ENCODE measurements at places on chromosomes 6 and 20.

DNA sequence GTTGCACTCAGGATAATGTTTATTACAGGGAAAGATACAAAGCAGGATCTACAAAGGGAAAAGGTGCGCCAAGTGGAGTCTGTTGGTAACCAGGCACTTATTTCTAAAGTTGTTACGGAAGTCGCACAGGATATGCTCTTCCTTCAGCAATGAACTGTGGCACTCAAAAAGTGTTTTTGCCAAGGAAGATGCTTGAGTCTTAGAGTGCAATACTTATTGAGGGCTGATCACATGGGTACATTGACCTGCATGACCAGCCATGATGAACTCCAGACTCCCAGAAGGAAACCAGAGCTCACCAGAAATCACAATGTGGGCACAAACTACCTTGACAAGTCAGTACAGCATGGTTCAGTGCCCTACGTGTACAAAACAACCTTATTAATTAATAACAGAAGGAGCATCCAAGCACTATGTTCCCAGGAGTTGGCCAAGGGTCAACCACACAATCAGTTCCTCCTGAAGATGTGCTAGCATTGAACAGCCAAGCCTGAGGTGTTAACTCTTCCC is 270.7 kb upstream of the TFAP2D start:
- no peak for DNase-seq

DNA sequence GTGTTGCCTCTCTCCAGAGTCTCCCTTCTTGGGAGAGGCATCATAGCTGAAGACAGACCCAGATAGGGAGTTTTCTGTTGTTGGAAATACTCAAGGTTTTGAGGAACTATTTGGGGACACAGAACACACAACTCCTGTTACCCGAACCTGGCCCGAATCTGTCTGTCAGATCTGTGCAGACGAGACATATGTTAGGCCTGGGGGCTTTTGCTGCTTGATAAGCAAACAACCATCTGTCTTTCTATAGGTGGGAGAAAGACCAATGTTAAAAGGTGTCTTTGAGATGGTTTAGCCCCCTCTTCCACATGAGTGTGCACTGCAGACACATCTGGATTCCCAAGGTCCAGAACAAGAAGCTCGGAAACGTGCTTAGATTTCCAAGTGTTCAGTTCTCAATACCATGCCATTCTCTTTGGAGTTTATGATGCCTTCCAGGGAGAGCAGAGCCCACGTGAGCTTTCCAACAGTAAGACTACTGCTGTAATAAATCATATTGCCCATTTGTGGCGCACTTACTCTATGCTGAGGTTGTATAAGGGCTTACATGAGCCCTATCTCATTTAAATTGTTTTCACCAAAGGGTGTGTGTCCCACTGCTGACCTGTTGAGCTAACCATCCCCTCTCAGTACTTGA is 3.8 kb upstream of the STX16 start:
- no peak for DNase-seq

DNA sequence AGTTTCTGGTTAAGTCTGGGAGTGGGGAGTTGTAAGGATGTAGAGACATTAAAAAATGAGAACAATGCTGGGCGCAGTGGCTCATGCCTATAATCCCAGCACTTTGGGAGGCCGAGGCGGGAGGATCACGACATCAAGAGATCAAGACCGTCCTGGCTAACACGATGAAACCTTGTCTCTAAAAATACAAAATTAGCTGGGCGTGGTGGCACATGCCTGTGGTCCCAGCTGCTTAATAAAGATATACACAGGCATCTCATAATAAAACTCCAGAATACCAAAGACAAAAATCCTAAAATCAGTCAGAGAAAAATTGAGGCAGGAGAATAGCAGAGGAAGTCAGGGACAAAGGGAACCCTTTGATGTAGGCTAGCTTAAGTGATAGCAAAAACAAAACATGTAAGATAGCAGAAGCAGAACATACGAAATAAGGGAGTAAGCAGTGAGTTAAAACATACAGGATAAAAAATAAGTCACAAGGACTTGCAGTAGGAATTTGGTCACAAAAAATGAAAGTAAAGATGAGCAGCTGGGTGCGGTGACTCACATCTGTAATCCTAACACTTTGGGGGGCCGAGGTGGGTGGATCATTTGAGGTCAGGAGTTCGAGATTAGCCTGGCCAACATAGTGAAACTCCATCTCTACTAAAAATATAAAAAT is 23.6 kb downstream of the DDX43 start:
- no peak for DNase-seq

DNA sequence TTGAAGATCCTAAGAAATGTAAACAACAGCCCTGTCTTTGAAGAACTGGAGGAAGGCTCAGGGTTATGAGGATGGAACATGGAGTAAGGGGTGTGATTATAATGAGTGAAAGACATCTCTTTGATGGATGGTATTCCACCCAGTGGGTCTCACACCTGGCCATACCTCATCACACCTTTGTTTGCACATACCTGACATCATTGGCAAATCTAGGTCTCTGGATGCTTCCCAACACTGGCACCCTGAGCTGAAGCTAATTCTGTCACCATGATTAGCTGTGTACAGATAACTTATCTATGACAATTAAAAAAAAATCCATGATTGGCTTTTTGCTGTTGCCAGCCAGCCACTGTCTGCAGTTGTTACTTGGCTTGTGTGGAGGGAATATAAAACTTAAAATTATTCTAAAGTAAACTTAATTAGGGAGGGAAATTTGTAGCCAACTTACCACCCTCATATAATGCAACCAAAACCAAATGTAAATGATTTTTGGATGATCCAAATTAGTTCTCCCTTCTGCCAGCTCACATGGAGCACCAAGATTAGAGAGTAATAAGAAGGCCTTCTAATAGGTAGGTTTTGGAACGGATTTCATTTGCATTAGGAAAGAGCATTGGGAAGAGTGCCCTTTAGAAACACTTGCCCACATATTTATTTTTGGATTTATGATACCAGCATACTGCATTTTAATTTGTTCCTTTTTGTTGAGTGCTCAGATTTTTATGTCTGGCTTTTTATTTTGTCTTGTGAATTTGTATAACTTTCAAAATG is 249.5 kb downstream of the SOX4 start:
- DNase-seq: no peak

- no peak for DNase-seq
These were observed 234.7 kb downstream of the TRDN start for GRCh38 chr6:123402052-123402451.

DNA sequence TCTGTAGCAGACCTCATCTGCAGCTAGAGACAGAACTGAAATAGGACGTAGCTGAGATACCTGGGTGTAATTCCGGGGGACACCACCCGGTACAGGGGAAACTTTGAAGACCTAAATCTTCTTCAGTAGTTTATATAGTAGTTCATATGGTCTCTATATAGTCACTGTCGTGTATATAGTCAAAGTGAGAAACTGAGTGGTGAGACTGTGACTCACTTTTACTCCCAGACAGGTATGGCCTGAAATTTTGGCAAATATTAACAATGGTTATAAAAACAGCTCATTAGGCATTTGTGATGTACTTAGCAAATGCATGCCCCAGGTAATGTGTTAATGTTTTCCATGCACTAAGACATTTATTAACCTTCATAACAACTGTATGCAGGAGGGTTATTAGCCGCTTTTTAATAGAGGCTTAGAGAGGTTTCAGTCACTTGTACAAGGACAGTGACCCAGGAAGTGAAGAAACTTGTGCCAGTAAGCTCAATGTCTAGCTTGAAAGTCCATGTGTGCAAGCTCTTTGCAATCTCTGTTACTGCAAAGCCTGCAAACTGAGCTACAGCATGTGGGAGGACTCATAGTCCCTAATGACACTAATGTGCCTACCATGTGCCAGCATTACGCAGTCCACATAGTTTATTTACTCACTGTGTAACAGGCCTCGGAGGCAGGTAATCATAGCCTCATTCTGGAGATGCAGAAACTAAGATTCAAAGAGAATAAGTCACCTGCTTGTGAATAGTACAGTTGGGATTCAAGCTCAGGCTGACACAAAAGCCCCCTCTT is 165.4 kb upstream of the CHD6 start:
- no peak for DNase-seq

- DNase-seq: no peak
These were observed 35.7 kb upstream of the CDH22 start for GRCh38 chr20:46343975-46344357.

DNA sequence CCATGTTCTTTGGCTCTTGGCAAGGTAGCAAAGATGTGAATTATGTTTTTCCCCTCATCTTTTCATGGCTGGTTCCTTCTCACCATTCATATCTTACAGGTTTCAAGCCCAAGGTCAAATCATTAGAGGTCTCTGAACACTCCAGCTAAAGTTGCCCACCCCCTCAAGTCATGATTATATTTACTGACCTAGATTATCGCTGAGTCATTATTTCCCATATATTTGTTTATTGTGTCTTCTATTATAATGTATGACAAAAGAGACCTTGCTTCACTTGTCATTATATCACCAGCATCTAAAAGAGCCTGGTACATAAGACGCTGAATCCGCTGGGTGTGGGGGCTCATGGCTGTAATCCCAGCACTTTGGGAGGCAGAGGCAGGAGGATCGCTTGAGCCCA is 12.4 kb downstream of the DSN1 start:
- DNase-seq: no peak

DNA sequence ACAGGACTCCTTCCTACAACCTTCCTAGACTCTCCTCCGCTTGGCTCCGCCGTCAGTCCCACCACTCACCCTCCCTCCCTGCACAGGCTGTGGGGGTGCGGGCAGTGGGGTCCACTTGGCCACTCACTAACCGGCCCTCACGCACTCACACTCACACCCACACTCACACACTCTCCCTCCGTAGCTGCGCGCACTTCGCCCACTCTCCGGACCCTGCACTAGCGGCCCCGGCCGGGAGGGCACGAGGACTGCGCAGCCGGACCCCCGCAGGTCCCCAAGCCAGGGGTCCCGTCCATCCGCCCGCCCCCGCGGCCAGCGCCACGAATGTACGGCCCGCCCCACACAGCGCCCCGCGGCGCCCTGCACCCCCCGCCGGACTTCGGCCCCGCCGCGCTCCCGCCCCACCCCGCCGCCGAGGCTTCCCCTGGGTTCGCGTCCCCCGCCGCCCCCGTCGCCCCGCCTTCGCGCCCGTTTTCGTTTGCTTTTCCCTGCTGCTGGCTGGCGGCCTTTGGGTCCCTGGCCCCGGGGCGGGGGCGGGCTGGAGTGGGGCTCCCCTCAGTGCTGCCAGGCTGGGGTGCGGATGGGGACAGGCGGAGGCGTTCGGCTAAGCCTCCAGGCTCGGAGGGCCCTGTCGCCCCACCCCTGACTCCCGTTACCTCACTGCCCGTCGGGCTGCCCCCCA is 23.0 kb upstream of the SLC22A7 start:
- DNase-seq: peak; percentile 55

DNA sequence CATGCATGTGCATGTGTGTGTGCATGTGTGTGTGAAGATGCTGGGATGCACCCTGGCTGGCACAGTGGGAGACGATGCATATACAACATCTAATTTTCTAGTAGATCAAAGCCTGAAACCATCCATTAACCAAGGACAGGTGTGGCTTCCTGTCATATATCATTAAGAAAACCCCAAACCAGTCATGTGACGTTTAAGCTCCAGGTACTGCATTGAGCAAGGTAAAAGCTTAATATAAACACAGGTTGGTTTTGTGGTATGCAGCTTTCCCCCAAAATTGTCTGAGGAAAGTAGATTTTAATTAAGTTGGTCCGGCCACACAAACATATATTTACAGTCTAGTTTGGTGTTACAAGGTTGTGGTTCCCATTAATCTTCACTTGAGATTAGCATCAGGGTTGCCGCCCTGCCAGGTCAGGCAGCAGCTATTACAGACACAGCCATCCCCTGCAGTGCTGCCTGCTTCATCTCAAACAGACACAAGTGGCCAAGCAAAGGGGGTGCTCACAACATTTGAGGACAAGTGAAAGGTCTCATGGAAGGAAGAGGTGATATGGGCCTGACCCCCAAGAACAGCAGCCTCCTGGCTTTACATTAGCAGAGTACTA is 48.6 kb upstream of the NAA20 start:
- peak; percentile 24 for DNase-seq

- DNase-seq: no peak
These were observed 47.0 kb downstream of the GCLC start for GRCh38 chr6:53497905-53498304.

- no peak for DNase-seq
These were observed 1189.1 kb downstream of the GRIK2 start for GRCh38 chr6:102582569-102582968.

DNA sequence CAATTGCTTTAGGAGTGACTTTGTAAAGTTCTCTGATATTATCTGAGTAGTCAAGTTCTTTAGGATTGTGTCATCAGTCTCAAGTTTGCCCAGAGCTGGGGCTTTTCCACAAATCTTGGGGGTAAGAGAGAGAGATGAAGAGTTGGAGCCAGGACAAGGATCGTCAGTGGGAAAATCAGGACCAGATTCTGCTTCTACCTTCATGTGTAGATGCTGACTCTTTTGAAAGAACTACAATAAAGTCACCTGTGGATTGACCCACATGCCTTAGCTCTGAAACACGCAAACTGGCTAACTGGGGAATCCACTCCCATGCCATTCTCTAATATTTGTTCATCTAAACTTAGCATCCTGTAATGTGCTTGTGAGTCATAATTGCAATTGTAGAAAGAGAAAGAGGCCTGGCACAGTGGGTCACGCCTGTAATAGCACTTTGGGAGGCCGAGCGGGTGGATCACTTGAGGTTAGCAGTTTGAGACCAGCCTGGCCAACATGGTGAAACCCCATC is 15.6 kb upstream of the BICRAL start:
- DNase-seq: no peak

- no peak for DNase-seq
These were observed 35.4 kb downstream of the AGPAT4 start for GRCh38 chr6:161238500-161238899.

- DNase-seq: no peak
These were observed 132.1 kb downstream of the CEBPB start for GRCh38 chr20:50322703-50323131.

- DNase-seq: peak; percentile 56
These were observed 261.2 kb downstream of the PHACTR1 start for GRCh38 chr6:12977806-12978205.

GRCh38 chr20:36717657-36718056 is 28.2 kb downstream of the NDRG3 start:
- no peak for DNase-seq

DNA sequence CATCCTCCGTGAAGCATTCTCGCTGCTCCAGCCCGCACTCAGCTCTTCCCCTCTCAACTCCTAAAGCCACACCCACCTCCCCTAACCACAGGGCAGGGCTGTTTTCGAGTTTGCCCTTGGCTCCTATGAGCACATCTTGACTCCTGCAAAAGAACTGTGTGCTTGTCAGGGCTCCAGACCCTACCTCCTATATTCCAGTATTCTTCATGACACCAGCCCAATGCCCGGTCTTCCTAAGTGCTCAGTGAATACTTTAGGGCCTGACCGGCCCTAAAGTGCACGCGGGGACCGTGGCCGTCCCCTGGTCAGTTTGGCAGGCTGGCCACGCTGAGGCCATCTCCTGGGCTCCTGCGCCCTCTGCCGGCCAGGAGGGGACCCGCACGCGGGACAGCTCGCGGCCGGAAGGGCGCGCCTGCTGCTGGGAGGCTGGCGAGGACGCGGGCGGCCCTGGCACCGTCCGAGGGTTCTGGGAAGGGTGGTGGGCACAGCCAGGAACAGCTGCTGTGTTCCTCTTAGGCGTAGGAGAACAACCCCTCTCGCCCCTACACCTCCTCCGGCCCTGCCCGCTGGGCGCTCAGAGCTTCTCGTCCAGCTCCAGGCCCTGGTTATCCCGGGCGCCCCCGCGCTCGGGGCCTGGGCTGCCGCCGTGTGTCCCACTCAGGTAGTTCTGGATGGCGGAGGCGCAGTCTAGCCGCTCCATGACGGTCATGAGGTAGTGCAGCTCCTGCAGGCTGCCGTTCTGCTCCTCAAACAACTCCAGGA is 11.0 kb downstream of the UNC5CL start:
- DNase-seq: peak; percentile 94

- no peak for DNase-seq
These were observed 860.2 kb upstream of the MAP3K7 start for GRCh38 chr6:91447081-91447480.

Measured in stomach (tissue), 19 donors.